ENCODE measurements at places on chromosomes 12 and 14.

- DNase-seq, result no peak
Measured at GRCh38 chr12:91272461-91273063, 89.9 kb upstream of the DCN start.

DNA sequence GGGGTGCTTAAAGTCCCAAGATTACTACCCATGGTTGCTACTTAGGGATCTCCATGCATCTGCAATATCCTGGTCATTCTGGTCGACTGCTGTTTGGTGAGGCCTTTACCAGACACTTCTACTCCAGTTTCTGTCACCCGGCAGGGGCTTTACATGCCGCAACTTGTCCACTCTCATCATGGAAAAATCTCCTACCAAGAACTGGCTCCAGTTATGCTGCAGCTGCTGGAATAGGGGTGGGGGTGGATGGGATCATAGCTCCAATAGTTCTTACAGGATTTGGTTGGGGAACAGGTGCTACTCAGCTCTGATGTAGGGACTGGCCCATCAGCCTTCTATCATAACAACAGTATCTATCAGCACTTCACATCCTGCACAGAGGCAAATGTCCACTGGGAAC is 51.6 kb downstream of the SPTB start:
- no peak for DNase-seq

DNA sequence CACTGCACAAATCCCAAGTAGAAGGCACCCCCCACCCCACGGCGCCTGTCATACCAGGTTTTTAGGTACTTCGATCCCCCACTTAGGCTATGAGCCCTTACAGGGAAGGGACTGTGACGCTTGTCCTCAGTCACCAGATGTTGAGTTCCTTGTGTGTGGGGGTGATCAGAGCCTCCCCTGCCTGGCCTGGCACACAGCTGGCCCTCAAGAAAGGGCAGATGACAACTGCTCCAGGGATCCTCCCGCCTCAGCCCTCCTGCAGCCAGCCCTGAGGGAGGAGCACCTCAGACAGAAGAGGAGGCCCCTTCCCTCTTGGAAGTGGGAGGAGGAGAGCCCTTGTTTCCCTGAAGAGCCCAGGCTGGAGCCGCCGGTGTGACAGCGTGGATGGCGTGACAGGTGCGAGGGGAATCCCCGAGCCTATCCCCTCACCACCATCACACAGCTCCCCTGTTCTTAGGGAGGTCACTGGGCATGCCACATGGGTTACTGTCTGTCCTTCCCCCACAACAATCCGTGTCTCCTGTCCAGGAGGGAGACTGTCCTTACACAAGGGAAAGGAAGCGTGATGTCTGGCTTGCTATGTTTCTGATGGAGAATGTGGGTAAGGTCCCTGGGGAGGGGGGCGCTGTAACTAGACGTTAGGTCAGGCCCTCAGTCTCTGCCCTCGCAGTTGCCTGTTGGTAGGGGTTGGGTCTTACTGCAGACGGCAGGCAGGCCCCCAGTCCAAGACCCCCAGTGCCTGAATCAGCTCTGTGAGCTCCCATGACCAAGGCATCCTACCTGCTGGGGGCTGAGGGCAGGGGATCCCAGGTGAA is 31.4 kb downstream of the P2RX4 start:
- no peak for DNase-seq

DNA sequence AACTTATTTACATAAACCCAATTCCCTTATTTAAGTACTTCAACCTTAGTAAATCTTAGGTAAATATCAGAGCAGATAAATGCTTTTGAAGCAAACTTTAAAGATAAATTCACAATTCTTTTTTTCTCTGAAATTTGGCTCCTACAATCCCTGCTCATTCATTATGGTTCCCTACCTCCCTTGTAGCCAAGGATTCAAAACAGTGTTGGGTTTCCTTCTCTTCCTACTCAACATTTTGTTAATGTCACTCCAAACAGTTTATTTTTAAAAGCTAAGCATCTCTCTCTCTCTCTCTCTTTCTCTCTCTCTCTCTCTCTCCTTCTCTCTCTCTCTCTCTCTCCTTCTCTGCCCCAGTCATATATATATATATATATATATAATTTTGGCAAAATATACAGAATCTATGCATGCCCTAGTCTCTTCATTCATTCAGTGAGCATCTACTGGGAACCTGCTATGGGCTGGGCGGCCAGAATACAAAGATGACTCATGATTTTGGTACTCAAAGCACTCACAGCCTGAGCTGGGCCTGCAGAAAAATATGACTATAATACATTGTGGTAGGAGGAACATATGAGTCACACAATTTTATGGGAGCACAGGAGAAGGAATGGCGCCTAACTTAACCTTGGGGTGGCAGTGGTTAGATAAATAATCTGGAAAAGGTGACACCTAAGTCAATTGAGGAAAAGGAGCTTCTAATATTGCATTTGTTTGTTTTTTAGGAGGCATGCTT is 123.7 kb upstream of the DHRS4 start:
- peak; percentile 88 for DNase-seq

DNA sequence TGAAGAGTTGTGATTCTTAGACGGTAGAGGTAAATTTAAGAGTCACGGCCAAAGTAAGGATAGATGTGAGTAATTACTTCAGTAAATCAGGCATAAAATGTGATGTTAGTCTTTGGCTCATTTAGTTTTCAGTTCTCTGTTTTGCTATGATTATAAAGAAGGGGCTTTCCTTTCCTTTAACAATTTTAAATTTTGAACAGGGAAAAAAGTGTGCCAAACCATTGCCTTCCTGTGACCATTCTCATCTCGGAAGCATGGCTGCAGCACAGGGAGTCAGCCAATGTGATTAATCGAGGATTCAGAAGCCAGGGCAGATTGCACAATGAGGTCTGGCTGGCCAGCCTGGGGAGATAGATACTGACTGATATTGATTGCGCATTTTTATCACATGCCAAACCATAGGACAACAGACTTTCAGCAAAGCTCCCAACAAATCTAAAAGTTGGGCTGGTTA is 480.2 kb upstream of the PRICKLE1 start:
- DNase-seq, result no peak

DNA sequence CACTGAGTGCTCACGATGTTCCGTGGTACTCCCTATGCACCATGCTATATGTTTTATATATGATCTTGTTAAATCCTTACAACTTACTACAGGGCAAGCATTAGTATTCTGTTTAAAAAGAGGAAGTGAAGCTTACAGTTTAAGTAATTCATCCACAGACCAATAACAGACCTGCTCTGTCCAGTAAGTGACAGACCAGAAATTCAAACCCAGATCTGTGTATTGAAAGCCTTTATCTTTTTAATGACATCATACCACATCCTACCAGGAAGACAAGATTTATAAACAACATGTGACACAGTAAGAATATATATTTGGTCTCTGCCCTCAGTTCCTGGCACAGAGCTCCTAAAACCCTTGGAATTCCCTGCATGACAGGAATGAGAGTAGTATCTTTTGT is 206.5 kb downstream of the STXBP6 start:
- no peak for DNase-seq

- peak; percentile 23 for DNase-seq
Measured at GRCh38 chr14:45091710-45092109, 7.8 kb downstream of the PRPF39 start.

- peak; percentile 5 for DNase-seq
Measured at GRCh38 chr14:55701638-55702037, 121.6 kb downstream of the KTN1 start.

DNA sequence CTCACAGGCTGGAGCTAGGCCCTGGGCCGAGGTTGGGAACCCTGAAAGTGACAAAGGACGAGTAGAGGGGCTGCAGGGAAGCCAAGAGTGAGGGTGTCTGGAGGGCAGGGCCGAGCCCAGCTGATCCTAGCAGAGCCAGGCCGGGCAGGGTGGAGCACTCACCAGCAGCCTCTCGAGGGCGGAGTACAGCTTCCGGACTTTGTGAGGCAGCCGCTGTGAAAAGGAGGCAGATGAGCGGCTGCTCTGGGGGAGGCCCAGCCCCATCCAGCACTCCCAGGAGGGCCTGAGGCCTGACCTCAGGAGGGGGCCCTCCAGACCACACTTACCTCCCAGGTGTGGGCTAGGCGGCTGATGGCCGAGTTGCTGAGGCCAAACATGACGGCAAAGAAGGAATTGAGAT is 14.7 kb upstream of the ENDOU start:
- no peak for DNase-seq

DNA sequence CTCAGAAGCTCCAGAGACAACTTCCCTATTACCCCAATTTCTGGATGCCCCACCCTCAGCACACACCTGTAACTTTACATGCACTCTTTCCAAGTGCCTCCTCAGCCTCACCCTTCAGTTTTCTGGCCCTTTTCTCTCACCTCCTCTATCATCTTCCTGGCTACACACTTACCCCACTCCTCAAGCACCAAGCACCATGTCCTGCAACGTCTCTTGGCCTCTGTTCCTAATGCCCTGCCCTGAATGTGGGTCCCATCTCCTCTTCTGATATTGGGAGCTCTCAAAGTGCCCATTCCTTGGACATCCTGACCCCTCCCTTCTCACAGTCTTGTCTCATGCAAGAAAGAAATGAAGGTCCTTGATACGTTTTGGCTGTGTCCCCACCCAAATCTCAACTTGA is 1.2 kb downstream of the KRT72 start:
- DNase-seq, result no peak

DNA sequence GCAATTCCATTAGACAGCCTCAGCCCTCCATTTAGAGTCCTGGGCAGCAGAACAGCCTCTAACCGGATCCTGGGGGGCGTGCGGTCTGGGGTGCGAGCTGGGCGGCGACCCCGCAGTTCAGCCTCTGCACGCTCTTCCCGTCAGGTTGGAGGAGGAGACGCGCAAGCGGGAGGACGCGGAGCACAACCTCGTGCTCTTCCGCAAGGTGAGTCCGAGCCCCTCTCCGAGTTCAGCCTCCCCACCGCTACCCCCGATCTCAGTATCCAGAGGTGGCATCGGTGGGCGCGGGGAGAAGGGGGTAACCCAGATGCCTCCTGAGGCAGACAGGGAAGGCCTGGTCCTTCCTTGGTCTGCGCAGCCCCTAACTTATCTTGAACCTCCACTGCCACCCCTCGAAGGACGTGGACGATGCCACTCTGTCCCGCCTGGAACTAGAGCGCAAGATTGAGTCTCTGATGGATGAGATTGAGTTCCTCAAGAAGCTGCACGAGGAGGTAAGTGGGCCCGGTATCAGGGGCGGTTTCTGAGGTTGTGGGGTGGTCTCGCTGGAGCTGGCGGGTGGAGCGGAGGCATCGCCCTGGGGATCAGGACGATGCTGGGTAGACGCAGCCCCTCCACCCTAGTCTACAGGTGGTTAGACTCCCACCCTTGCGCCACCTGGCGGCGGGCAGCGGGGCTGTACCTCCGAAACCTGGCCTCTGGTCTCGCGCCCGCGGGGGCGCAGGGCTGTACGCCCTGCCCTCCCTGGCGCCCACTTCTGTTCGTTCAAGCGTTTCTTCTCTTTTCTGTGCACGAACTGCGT is 1.3 kb downstream of the PRPH start:
- DNase-seq, result peak; percentile 70

DNA sequence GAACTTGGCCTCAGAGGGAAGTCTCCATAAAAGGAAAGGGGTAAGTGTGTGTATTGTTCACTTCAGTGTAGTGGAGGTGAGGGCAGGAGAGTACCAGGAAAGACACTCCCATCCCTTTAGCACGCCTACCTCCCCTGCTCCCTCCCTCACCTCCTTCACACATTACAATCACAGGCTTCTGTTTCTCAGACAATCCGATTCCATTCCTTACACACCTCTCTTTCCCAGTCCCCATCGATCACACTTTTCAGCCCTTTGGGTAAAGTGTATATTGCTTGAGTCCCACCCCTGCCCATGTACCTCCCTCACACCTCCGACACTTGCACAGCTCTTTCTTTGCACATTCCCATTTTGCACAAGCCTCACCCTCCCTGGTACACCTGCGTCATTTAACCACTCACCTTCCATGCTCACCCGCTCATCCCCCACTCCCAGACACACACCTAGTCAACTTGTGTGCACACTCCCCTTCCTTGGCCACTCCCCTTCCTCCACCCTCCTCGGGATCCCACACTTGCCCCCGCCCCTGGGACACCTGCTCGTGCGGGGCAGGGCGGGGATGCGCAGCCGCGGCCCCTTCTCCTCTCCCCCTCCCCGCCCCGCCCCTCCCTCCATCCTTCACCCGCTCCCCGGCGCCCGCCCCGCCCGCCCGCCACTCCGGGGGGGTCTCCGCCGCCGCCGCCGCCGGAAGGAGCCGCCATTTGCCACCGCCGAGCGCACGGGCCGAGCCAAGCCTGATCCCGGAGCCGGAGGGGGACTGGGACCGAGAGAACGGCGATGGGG is at the start of gene MARCHF9:
MARCHF9 (plus strand) TSS at position 693 of the 783 bp plus-strand sequence. CDS start 426 bp downstream, outside the sequence.
- DNase-seq, result peak; percentile 82

- no peak for DNase-seq
Measured at GRCh38 chr12:101557094-101557493, 37.7 kb upstream of the MYBPC1 start.

DNA sequence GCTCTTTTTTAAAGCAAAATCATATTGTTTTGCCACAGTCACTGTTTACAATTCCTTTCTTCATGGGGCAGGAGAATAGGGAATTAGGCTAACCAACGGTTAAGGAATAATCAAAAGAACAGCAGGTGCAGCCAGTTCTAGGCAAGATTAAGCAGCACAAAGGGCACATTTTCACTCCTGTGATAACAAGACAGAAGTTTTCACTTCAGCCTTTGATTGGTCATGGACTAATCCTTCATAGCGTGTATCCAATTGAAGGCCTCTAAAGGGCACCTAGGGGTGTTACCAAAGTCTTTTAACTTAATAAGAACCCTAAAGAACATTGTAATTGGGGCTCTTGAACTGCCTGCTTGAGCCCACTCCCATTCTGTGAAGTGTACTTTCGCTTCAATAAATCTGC is 206.9 kb upstream of the AMIGO2 start:
- no peak for DNase-seq

DNA sequence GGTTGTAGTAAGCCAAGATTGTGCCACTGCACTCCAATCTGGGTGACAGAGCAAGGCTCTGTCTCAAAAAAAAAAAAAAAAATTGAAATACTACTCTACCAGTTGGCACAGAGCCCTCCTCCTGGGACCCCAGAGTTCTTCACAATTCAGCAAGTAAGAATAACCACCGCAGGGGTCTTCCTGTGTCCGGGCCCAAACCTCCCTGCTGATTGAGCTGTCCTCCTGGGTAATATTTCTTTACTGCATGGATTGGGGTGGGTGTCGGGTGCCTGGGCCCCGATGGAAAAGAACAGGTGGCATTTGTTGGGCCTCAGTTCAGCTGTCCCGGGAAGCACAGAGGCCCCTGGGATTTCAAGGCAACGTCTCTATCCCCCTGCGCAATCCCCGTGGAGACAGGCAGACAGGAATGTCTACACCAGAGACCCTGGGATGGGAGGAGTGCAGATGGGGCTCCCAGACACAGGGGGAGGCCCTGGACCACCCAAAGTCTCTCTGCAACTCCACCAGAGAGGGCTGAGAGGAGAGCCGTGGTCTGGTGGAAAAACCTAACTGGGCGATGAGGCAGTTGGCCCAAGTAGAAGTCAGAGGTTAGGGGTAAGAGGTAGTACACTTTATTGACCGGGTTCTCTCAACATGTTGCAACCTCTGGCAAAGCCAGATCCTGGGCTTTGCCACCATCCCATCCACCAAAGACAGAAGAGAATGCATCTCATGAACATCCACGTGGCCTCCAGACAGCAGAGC is 32.7 kb upstream of the VPS37B start:
- DNase-seq, result no peak

- no peak for DNase-seq
Measured at GRCh38 chr12:66048218-66048834, 82.2 kb downstream of the LLPH start.

GRCh38 chr14:54098536-54098935 is 141.9 kb upstream of the BMP4 start:
- DNase-seq, result no peak
